Lung (tissue), 17 donors: ENCODE measurements at places on chromosomes 3 and 15.

GRCh38 chr3:112293368-112294321 is at the start of gene SLC9C1:
SLC9C1 (minus strand) TSS chr3:112294216; CDS start chr3:112286791, 7,425 bp downstream.
- DNase-seq: peak; percentile 95

DNA sequence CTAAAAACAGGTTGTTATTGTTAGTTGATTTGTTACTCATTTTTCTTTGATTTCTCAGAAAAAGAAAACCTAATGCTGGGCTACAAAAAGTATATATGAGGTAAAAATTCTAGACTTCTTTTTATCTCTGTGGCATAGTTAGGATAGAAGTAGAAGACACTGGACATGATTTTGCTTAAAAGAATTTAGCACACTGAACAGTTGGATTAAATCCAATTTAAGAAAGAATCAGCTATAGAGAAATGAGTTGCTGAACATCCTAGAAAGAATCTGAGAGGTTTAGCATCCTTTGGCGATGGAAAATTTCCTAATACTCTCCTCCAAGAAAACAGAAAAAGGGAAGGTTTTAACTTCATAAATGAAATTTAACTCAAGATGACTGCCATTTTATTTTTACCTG is 259.7 kb downstream of the TBL1XR1 start:
- DNase-seq: no peak

DNA sequence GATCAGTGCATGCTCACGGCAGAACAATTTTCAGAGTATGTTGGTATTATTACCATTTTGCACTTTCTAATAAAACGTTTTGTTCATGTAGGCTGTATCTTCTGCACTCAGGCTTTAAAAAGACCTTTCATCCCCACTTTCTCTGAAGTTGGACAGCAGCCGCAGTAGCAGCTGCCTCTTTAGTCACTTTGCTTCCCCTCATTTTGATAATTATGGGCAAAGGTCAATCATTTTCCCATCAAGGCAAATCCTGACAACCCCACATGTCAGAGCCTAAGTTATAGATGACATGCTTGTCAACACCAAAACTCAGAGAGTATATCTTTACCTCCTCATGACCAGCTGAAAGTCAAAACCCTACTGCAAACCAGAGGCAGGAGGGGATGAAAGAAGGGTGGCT is 99.7 kb downstream of the ROBO2 start:
- no peak for DNase-seq

DNA sequence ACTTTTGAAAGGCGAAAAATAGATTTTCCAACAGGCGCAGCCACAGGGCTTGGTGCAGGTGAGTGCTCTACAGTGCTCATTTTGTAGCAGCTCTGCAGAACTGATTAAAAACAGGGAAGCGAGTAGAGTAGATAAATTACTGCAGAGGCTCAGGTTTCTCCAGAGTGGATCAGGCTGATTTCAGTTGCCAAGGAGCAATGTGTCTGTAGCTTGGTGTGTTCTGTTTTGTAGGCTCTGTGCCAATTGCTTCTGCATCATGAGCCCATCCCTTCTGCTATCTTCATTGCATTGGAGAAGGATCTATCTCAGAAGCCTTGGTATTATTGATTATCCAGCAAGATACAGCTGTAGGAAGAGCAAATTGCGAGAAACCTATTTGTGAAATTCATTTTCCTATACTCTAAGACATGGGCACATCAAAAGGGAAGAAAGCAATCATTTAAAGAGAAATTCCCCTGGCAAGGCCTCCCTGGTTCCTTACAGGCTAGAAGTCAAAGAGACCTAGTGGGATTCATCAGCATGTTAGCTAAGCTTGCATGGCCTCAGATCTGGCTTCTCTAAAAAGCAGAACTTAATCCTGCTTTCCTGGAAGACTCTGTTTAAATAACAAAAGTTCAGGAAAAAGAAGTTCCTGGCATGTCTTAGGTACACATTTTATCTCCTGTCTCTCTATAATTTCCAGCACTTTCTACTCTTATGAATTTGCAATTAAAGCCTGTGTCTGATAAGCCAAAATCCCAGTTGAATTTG is 432.4 kb upstream of the ATP10A start:
- no peak for DNase-seq

DNA sequence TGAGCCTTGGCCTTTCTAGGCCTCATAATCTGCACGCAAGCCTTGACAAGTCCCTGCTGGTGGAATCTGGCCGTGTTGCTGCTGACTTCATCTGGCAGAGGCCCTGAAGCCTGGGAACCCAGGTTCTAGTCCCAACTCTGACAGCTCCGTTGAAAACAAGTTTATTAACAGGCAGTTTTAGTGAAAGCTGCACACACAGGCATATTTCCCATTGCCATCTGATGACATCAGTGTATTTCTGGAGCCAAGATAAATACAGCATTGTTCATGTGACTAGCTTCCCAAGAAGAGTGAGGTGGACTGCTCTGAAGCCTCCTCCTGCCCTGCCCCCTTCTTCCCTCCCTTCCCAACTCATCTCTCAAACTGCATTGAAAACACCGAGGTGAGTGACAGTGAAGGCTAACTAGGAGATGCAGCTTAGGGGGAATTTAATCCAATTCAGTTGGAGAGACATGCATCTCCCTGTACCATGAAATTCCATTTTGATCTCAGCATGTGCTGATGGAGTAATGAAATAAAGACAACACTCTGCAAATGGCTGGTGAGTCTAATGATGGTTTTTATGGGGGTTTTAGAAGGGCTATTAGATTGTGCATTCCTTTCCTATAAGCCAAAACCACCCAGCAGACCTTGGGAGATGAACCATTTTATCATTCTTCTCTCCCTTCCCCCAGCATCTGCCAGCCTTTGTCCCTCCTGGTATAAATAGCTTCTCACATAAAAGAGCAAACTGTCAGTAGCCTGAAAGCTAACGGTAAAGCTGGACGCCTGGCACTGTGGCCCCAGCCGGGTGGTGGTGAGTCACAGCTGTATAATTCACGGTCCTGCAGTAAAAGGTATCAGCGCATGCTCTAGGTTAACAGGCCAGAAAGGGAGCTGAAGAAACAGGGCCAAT is 38.0 kb downstream of the PRICKLE2 start:
- DNase-seq: peak; percentile 93

GRCh38 chr3:184314700-184315542 is 515 bp downstream of the EIF4G1 start:
- peak; percentile 90 for DNase-seq

DNA sequence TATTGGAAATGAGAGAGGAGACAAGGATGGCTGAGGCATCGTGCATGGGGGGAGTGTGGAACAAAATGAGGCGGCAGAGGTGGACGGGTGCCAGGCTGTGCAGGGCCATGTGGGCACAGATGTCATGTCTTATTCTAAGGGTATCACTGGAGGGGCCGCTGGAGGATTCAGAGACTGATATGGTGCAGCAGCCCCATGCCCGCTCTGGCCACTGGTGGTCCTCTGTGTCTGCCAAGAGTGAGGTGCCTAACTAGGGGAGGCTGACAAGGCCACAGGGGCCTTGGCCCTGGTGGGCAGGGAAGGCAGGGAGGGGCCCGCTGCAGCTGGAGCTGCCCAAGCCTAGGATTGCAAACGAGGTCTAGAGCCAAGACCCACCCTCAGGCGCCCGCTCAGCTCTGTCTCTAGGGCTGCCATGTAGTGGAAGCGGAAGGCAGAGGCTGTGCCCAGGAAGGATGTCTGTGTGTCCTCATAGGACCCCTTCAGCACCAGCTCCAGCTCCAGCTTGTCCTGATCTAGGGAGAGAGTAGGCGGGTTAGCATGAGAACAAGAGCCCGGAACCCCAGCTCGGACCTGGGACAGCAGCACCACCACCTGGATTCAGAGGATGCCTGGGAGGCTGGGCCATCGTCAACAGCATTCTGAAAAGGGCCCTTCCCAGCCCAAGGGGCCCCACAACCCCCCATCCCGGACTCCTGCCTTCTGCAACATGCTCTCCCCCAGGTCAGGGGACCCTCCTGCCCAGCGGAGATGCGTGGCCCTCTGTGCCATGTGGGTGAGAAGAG is 11.3 kb downstream of the PLA2G4D start:
- no peak for DNase-seq

- DNase-seq: no peak
Measured at GRCh38 chr3:53715815-53716483, 130.3 kb downstream of the CHDH start.

- peak; percentile 53 for DNase-seq
Measured at GRCh38 chr3:53846134-53846850, at the start of the genes CHDH and IL17RB. CHDH (minus strand) TSS chr3:53846419; CDS start chr3:53824008, 22,411 bp downstream. IL17RB (plus strand) TSS chr3:53846568; CDS start chr3:53846589, 21 bp downstream.

GRCh38 chr3:103006526-103007183 is 571.8 kb downstream of the ZPLD1 start:
- DNase-seq: peak; percentile 14

DNA sequence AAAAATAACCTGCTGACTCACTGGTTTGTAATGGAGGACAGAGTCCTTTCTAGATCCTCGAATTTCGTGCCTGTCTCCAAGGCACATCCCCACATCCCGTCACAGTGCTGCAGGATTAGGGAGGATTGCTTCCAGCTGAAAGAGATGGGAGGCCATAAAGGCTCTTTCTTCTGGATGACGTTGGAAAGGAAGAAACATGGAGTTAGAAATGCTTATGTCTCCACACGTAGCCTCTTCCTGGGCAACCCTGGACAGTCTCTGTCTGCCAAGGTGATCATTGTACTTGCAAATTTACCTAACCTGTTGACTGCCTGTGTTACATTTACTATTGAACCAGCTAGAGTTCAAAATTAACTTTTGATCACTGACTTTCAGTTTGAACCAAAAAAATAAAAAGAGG is 27.6 kb upstream of the VILL start:
- no peak for DNase-seq

- DNase-seq: no peak
Measured at GRCh38 chr3:14799146-14799545, 19.6 kb upstream of the FGD5 start.

GRCh38 chr3:193945143-193945542 is 190.8 kb upstream of the HES1 start:
- no peak for DNase-seq

GRCh38 chr15:55827955-55828354 is 85.0 kb upstream of the PRTG start:
- no peak for DNase-seq

DNA sequence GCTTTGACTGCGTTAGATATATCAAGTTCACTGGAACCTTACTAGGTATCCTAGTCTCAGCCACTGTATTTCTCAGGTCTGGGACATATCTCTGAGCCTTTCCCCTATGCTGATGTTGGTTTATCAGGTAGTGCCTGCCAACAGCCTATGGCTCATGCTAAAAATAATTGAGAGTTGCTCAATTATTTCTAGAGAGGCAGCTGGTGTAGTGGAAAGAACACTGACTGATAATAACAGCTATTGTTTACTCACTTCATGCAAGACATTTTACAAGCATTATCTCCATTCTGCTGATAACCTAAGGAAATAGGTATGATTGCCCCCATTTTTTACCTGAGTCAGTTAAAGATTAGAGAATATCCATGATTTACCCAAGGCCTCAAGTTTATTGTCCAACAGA is 231.4 kb downstream of the LRRN1 start:
- no peak for DNase-seq

GRCh38 chr3:72317491-72317890 is 530.8 kb downstream of the SHQ1 start:
- no peak for DNase-seq

DNA sequence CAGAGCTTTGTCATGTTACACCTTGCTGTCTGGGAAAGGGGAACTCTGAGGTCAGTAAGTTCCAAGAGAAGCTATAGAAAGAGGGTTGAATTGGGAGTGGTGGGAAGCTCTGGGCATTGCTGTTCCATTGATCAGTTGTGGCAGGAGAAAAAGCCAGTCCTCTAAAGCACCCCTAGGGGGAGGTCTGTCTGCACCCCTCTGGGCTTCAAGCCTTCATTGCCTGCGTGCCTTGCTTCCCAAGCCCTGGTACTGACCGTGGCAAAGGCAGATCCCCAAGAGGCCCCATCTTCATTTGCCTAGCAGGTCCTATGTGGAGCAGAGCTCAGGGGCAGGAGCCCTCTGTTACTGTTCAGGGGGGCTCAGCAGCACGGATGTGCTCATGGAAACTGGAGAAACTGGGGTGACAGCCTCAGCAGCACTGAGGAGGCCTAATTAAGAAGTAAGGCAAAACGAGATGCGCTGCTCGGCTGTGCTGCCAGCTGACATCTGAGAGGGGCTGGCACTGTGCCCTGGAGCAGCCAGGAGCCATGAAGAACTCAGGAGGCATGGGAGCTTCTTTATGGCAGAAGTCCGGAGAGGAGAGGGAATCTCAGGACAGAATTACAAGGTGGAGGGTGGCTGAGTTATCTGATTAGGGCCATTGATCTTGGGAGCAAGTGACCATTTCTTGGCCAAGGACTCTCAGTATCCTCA is 270.9 kb downstream of the RPLP1 start:
- DNase-seq: no peak

DNA sequence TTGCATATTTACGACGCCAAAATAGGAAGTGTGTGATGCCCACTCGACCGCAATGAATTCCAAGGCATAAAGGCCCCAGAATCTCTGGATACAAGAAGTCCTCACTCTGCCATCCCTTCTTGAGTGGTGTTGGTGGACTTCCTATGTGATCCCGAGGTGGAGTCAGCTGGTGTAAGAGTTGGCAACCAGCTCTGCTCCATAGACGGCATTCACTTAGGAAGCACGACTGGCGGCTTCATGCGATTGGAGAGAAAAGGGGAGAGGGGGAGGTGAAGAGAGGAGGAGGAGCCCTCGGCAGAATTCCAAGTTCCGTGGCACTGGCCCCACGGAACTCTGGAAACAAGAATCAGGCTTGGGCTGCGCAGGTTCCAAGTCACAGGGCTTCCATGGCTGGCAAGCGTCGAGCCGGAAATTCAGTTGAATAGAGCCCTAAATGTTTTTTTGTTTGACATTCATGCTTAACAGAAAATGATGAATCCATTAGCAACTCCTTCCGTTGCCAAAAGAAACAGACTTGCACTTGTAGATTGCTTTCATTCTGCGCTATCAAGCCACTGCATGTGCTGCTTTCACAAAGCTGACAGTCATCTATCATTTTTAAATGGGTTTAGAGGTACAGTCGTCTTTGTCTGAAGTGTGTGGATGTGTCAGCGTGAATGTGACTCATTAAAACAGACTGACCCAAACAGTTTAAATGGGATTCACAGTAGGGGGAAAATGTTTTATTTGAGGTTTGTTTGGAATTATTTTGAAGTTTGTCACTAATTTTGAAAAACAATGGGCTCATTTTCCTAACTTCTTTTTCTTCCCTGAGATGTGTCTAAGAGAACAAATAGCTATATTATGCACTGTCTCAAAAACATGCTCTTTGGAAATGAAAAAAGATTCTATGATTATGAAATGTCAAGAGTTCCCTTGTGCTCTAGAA is 428.3 kb upstream of the ATP11B start:
- DNase-seq: no peak

DNA sequence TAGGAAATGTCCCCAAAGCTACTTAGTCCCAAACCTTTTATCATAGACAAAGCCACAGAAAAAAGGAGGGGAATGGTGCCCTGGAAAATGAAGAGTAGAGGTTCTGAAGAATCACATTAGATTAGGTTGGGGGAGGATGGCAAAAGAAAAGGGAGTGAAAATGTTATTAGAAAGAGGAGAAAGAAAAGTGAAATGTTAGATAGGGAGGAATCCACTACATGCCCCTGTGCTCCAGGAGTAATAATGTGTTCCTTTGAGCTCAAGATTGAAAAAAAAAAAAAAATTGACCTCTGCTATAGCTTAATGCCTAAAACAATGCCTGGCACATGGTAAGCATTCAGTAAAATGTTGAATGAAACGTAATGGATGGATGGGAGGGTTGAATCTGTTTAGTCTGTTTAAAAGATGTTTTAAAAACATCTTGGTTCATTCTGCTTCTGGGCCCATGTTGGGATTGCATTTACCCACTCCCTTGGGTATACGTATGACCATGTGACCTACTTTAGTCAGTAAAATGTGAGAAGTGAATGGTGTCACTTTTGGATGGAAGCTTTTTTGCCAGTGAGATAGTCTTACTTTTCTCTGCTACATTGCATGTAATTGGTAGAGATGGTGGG is 19.0 kb downstream of the MAPK6 start:
- DNase-seq: no peak

GRCh38 chr15:59203008-59203407 is 3.6 kb upstream of the LDHAL6B start:
- DNase-seq: no peak

GRCh38 chr15:33045066-33045810 is 149.3 kb downstream of the FMN1 start:
- DNase-seq: peak; percentile 54
